ENCODE measurements at places on chromosomes 5 and 9.

GRCh38 chr9:128902351-128903078 is 18.3 kb upstream of the PHYHD1 start:
- peak; percentile 80 for DNase-seq

DNA sequence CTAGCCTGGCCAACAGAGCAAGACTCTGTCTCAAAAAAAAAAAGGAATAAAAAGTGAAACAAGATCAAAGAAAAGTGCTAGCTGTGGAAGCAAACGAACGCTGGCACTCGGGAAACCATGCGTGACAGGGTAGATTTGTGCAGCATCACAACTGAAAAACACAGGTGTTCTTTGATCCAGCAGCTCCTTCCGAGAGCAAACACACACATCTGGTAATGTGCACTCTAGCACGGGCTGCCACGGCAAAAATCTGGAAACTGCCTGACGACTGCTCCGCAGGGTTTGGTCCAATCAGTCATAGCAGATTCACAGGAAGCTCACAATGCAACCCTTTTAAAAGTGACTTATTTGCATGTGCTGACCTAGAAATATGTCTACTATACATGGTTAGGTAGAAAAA is 80.0 kb downstream of the SYK start:
- no peak for DNase-seq

DNA sequence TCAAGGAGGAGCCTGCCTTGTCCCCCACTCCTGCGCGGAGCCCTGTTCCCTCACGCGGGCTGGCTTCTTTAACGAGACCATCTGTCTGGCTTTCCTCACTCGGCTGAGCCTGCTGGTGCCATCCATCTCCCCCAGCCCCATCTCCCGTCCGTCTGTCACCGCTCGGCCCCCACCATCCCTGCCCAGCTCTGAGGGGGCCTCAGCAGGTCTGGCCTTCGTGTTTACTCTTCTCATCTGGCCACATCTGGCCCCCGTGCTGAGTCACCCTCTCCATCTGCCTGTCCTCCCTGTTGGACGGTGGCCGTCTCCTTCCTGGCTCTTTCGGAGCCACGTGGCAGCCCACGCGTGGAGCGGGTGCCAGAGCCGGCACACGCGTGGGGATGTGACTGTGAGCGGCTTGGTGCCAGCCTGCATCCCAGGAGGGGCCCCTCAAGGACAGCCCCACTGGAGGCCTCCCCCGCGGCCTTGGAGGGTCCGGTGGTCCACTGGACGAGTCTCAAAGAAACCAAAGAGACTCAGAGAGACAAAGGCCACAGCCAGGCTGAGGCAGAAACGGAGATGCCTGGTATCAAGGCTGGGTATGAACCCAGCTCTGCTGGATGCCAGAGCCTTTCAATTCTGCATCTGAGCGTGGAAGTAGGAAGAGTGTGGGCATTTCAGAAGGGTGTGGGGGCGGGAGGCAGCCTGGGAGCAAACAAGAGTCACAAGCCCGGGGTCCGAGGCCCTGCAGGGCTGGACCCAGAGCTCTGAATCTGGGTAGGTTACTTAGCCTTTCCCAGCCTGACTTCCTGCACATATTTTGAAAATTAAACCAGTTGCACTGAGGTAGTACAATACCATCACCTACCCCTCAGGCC is 76.7 kb upstream of the UNC5A start:
- DNase-seq = no peak

DNA sequence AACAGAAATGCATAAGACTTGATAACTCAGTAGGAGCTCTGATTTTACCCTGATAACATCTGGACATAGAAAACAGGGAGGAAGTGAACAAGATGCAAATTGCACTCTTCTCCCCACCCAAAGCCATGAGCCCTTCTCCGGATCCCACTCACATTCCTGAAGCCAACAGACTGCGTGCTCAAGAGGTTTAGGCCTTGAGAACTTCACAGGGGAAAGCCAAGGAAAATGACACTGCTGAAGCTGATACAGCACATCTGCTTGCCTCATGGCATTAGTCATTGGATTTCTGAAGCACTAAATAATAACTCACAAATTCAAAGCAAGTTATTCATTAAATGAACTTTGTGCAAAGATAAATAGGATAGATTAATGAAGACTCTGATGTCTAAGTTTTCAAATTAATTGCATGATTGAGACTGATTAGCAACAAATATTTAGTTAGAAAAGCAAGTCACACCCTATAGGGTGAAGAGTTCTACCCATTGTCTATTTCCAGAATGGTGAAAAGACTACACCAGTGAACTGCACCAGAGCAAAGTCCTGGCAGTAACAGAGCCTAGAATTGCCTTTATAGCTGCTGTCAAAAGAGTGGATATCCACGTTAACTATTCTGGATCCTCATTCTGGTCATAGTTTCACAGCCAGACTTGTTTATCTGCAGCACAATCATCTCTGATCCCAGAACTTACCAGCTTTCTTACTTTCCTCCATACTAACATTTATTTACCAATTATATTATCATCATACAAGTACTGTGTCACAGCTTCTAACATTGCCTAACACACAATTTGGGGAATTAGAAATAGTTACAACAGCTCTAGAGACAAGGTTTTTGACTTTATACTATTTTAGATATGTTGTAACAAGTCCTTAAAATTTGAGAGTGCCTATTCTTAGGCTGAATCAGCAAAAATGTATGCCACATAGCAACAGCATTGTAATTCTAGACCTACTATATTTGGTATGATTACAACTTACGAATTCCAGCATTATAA is 432.1 kb upstream of the RGMB start:
- no peak for DNase-seq

DNA sequence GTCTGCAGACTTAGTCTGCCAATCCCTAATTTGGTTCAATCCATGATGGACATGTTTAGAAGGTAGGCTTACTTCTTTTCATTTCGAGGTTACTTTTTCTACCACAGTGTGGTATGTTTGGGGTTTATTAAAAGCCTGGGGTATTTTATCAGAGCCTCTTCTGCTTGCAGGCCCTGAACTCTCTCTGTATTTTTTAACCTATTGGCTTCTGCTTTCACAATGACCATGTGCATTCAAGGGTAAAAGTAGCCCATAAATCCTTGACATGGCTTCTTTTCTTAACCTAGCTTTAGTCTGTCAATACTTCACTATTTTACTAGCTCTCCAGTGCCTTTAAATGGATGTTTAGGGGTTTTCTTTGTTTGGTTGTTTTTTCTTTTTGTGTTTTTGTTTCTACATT is 286.6 kb downstream of the FER start:
- no peak for DNase-seq

Measured in ascending aorta (tissue), 2 donors.